ENCODE measurements at places on chromosomes 16 and 17.

- no peak for DNase-seq
These were observed 57.2 kb upstream of the VPS4A start for GRCh38 chr16:69253870-69254341.

DNA sequence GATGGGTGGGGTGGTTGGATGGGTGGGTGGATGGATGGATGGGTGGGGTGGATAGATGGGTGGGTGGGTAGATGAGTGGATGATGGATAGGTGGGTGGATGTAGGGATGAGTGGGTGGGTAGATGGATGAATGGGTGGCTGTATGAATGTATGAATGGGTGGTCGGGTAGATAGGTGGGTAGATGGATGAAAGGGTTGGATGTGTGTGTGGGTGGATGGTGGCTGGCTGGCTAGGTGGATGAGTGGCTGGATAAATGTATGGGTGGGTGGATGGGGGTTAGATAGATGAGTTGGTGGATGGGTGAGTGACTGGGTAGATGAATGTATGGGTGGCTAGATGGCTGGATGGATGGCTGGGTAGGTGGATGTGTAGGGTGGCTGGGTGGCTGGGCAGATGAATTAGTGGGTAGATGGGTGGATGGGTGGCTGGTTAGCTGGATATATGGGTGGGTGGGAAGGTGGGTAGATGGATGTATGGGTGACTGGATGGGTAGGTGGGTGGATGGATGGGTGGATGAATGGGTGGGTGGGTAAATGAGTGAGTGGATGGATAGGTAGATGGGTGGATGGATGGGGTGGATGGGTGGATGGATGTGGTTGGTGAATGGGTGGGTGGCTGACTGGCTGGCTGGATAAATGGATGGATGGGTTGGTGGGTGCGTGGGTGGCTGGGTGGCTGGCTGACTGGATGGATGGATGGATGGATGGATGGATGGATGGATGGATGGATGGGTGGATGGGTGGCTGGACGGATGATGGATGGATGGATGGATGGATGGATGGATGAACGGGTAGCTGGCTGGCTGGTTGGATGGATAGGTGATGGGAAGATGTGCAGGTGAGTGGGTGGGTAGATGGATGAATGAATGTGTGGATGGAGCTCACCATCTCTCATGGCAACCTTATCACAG is 18.9 kb upstream of the GOSR2 start:
- DNase-seq = no peak

DNA sequence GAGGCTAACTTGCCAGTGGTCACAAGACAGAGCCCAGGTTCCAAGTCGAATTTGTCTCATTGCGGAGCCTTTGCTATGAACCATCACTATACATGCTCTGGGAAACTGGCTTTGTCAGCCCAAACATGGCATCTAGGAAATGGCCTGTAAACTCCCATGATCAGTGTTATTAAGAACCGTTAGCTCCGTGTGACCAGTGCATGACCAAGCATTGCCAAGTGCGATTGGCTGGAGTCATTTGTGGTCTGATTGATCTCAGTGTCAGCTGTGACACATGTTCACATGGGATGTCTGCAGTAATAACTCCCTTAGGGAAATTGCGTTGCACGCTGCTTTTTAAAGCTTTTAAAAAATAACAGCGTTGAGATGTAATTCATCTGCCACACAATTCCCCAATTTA is 18.6 kb upstream of the CDH3 start:
- DNase-seq = no peak

- no peak for DNase-seq
These were observed 2.9 kb upstream of the MEIOB start for GRCh38 chr16:1874854-1875253.

DNA sequence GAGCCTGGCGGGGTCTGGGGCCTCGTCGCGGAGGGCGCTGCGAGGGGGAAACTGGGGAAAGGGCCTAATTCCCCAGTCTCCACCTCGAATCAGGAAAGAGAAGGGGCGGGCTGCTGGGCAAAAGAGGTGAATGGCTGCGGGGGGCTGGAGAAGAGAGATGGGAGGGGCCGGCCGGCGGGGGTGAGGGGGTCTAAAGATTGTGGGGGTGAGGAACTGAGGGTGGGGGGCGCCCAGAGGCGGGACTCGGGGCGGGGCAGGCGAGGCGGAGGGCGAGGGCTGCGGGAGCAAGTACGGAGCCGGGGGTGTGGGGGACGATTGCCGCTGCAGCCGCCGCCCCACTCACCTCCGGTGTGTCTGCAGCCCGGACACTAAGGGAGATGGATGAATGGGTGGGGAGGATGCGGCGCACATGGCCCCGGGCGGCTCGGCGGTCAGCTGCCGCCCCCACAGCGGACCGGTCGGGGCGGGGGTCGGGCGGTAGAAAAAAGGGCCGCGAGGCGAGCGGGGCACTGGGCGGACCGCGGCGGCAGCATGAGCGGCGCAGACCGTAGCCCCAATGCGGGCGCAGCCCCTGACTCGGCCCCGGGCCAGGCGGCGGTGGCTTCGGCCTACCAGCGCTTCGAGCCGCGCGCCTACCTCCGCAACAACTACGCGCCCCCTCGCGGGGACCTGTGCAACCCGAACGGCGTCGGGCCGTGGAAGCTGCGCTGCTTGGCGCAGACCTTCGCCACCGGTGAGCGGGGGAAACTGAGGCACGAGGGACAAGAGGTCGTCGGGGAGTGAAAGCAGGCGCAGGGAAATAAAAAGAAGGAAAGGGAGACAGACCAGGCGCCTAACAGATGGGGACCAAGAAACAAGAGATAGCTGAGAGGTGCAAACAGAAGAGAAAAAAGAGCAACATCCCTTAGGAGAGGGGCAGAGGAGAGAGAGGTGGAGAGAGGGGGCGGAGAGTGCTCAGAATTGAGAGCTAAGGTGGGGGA is at the start of gene PNMT:
Gene PNMT (plus strand): TSS at position 509 of the 980 bp plus-strand sequence. CDS start 23 bp downstream, at position 532.
- peak; percentile 48 for DNase-seq

DNA sequence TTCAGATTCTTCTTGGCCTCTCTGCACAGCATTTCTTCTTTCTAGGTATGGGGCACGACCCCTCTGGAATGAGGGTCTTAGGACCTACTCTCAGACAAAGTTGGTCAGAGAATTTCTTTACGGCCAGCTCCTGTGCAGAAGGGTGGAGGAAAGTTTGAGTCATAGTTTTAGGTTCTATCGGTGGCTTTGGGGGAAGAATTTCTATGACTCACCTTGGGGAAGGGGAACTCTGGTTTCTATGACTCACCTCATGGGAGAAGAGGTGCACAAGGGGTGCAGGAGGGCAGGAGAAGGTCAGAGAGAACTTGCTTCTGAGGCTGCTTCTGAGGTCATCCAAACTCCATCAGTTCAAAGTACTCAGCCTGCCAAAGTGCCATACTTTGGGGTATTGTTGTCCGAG is 2.5 kb upstream of the ABCC12 start:
- DNase-seq = no peak

DNA sequence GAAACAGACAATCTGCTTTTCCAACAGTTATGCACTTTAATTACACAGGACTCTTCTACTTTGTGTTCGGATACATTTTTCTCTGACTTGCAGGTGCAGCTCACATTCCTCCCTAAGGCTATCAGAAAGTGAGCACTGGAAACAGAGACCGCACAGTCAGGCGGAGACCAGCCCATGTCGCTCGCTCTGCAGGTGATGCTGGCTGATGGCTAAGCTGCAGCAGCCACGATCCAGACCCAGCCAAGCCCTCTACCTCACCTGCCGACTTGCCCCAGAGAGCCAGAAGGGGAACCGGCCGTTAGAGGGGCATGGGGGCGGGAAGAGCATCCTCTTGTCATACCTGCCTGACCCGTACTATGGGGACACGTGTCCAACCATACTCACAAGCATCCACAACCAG is 33.8 kb downstream of the MAP1LC3B start:
- no peak for DNase-seq

GRCh38 chr16:4505356-4506147 is 29.4 kb downstream of the HMOX2 start:
- peak; percentile 33 for DNase-seq

GRCh38 chr17:63927464-63928171 is 4.5 kb downstream of the CD79B start:
- DNase-seq = no peak

DNA sequence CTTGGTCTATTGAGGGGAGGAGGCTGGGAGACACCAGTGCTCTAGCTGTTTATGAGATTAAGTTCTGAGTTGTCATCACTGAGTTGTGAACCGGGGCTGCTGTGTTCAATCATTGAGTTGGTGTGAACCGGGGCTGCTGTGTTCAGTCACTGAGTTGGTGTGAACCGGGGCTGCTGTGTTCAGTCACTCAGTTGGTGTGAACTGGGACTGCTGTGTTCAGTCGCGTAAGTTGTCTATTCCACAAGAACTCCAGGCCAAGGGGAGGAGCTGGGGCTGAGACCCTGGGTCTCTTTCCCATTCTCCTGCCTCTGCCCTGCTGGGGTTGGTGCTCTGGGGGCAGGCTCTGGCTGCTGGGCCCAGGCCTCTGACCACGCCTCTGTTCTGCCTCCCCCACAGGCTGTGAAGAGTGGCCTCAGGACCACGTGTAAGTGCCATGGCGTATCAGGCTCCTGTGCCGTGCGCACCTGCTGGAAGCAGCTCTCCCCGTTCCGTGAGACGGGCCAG is 24.5 kb downstream of the WNT9B start:
- no peak for DNase-seq

DNA sequence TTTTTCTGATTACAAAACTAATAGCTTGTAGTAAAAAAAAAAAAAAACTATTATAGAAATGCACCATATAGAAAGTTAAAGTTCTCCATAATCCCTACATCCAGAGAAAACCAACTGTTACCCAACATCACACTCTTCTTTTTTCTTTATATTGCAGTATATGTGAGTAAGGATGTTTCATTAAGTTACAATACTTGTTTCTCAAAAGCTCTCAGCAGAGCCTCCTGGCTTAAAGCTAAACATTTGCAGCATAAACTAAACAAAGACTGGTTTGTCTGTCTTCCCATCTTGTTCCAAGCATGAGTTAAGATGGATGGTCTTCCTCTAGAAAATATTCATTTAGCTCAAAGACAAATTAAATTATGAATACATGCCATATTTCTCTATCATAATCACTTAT is 25.2 kb downstream of the GRB2 start:
- no peak for DNase-seq

DNA sequence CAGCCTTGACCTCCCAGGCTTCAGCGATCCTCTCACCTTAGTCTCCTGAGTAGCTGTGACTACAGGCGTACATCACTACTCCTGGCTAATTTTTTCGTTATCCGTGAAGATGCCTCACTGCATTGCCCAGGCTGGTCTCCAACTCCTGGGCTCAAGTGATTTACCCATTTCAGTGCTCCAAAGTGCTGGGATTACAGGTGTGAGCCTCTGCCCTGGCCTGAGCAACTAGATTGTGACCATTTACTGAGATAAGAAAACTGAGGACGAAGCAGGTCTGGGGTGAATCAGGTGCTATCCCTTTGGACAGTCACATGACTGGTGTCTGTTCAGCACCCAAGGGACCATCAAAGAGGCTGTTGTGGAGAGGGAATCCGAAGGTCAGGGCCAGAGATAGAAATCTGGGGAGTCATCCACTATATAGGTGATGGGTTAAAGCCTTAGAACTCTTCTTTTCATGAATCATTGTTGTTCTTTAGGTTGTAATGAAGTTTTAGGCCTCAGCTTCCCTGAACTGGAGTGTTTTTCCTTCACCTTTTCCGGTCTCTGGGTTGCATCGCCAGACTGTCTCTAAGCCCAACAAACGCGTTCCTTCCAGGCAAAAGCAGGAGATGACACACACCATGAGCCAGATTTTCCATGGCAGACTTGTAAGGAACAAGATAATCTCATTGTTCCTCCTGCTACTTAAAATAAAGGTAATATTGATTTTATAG is 62.5 kb downstream of the FTO start:
- no peak for DNase-seq

DNA sequence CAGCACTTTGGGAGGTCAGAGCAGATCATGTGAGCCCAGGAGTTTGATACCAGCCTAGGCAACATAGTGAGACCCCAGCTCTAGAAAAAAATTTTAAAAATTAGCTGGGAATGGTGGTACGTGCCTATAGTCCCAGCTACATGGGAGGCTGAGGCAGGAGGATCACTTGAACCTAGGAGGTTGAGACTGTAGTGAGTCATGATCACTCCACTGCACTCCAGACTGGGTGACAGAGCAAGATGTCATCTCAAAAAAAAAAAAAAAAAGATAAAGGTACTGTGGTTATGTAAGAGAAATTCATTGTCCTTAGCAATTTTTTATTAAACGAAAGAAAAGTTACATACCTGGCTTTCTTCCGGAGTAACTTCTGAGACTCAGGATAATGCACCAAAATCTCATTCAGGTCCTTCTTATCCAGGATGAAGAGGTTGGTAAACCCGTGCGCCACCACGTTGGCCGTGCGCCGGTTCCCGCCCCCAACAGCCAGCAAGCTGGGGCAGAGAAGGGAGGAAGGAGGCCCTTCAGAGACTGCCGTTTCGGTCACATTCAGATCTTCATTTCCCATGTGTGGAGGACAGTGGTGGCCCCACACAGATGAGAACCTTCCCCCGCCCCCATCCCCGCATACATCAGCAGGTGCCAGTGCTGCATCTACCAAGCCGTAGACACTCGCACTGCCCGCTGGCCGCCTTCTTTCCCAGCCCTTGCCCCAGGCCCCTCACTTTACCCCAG is 73.7 kb downstream of the CNGB1 start:
- no peak for DNase-seq

DNA sequence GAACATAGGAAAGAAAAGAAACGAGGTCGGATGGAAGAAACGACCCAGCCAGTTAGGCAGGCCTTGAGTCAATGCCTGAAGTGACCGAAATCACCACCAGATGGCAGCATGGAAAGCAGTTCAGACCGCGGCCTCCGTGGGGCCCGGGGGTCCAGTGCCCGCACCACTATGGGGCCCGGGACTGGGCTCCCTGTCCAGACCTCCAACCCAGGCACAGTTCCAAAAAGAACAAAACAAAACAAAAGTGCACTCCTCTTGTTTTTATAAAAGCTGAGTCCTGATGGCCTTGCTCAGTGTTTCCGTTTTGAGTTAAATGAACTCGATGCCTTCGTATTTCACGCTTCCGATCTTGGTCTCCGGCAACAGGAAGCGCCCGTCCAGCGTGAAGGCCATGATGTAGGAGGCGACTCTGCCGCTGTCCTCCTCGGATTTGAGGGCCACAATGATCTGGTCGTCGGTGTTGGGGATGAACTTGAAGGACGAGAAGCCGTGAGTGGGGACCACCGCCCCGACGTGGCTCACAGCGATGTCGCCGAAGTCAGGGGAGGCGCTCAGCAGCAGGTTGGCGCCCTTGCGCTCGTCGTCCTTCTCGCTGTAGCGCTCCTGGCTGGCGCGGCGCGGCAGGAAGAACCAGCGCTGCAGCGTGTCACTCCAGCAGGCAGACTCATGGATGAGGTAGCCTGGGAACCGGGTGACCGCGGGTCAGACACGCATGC is 13.7 kb upstream of the LGALS3BP start:
- DNase-seq = no peak

GRCh38 chr16:79132701-79133100 is 467.8 kb downstream of the MAF start:
- DNase-seq = no peak

GRCh38 chr16:85600078-85600477 is 13.0 kb upstream of the GSE1 start:
- DNase-seq = no peak

Data from stimulated activated CD8-positive, alpha-beta memory T cell treated with anti-CD3 and anti-CD28 coated beads, Interleukin-4, amount 100 ng/mL, for 1 hour (primary cell).